Left ventricle myocardium superior (tissue), 1 donor: ENCODE measurements at places on chromosomes 11 and 22.

DNA sequence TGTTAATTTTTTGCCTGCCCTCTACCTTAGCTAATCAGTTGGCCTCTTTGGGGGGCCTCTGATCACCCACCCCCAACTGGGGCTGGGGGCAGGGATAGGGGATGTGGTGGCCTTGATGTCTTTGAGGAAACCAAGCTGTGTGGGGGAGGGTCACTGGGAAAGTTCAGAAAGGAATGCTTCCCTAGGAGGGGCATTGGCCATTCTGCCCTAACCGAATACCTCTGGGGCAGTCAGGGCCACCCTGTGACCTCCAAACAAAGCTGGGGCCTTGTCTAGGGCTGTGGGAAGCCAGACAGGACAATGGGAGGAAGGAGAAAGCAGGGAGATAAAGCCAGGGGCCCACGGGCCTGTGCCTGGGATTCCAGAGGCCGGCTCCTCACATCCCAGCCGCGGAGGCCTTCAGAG lies 97.5 kb downstream of the TSPAN18 start:
- DNase-seq: no peak

GRCh38 chr22:27170491-27170890 lies 513.1 kb downstream of the MIAT start:
- no peak for DNase-seq

DNA sequence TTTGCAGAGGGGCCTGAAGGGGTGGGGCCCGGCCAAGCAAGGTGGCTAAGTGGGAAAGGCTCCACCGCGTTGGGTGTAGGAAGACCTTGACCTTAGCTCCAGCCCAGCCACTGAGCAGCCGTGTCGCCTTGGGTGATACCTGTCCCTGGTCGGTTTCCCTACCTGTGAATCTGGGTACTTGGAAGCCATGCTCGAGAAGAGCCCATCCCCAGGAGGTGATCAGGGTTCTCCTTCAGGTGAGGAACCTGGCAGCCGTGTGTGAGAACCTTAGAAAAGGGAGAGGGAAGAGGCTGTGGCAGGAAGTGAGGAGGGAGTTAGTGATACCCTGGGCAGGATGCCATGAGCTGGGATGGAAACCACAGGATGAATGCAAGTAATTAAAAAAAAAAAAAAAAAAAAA lies 21.6 kb downstream of the PPARA start:
- DNase-seq: no peak

- DNase-seq: no peak
Observed at GRCh38 chr11:10289765-10290380, 4.1 kb downstream of the SBF2 start.

- DNase-seq: peak; percentile 66
Observed at GRCh38 chr11:57513911-57514537, 1.5 kb downstream of the SLC43A1 start.
